ENCODE measurements at places on chromosomes 6 and 20.

GRCh38 chr6:56851074-56851473 is 103.8 kb upstream of the BEND6 start:
- no peak for DNase-seq

DNA sequence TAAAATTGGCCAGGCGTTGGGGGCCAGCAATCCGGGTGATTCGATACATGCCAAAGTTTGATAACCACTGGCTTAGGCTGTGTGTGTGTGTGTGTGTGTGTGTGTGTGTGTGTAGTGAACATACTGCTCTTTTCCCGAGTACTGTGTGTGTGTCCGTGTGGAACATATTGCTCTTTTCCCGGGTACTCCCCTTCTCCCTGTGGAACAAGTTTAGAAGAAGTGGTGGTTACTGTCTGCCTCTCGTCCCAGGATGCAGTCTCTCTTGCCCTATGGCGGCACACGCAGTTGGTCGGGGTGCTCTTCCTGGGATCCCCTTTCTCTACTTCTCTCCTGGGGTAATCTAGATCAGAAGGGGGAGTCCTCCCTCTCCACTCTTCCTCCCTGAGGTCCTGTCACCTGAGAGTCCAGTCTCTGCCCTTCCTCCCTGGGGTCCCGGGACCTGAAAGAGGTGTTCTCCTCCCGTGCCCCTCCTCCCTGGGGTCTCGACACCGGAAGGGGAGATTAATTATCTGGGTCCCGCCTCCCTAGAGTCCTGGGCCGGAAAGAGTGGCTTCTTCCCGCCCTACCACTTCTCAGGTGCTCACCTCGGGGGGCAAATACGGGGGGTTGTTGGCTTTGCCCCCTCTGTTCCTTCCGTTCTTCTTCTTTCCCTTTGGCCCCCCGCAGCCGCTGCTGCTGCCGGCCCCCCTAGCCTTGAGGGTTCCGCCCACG is 516 bp downstream of the GTPBP2 start:
- DNase-seq = no peak

- no peak for DNase-seq
These were observed 533 bp downstream of the MRPS18A start for GRCh38 chr6:43687079-43687436.

- no peak for DNase-seq
These were observed 1006.2 kb upstream of the CITED2 start for GRCh38 chr6:140380427-140381218.

DNA sequence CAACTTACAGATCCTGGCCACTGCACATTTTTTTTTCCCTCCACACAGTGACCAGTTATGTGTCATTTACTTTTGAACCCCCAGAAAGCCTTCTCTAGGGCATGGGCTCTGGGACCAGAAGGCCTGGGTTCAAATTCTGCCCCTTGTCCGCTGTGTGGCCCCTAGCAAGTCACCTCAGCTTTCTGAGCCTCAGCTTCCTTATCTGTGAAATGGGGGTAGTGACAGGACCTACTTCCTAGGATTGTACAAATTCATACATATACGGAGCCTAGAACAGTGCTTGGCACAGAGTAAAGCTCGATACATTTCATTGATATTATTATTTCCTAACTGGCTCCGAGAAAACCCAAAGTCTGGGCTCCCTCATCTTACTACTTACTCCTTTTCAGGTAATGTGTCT is 1.6 kb downstream of the BPI start:
- no peak for DNase-seq

- DNase-seq = no peak
These were observed 11.5 kb upstream of the SSR1 start for GRCh38 chr6:7324520-7324919.

DNA sequence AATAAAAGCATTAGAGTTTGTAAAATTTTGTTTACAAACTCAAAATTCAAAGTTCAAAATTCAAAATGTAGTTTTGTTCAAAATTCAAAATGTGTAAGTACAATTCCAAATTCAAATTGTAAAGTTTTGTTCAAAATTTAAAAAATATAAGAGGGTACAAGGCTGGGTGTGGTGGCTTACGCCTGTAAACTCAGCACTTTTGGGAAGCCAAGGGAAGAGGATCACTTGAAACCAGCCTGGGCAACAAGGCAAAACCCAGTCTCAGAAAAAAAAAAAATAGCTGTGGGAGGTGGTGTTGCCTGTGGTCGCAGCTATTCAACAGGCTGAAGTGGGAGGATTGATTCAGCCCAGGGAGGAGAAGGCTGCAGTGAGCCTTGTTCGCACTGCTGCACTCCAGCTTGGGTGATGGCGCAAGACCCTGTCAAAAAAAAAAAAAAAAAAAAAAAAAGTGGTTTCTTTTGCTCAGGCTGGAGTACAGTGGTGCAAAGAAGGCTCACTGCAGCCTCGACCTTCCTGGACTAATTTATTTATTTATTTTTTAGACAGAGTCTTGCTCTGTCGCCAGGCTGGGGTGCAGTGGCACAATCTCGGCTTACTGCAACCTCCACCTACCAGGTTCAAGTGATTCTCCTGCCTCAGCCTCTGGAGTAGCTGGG is 5.4 kb upstream of the ZBTB12 start:
- peak; percentile 72 for DNase-seq

DNA sequence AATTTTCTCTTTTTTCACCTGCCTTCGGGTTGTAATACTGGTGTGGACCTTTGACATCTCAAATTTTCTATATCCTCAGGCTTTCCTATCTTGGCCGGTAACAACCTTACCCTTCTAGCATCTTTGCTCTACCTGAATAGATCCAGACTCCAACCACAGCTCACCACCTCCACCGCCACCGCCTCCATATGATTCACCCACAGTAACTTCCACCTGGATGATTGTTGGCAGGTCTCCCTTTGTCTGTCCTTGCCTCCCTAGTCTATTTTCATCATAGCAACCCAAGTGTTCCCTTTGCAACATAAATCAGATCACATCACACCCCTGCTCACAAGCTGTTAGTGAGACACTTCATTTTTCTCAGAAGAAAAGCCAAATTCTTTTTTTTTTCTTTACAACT is 525.8 kb upstream of the POU3F2 start:
- no peak for DNase-seq

GRCh38 chr6:154478021-154478700 is 32.3 kb downstream of the CNKSR3 start:
- DNase-seq = no peak

DNA sequence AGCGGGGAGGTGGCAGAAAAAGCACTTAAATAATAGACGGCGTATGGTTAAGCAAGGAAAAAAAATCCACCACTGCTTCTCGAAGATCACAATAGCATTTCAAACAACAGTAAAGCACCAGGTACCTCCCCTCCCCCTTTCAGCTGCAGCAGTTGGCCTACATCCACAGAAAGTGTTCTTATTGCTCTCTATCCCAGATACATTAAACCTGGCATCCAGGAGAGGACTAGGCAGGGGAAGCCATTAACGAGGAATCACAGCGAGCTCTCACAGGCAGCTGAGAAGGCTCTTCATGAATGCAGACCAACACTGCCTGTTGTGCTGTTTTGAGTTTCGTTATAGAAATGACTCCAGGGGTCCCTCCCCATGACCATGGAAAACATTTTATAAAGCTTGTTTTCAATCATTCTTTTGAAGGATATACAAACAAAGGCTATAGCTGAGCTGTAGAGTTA is 11.8 kb downstream of the FYN start:
- DNase-seq = no peak

DNA sequence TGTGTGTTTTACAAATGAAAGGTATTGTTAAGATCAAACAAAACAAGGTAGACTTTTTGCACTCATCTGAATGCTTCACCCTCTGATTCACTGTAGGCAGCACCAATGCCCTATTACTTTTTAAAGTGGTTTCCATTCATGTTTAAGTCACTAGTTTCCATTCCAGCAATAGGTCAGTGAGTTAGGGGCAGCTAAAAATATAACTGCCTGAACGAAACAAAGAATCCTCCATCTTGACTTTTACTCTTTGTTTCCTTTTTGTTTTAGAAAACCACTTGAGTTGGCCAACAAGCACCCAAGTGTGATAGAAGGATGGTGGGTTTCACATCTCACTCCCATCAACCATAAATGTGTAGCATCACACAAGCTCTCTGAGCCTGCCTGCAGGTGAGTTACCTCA is 25.5 kb downstream of the CLIC5 start:
- DNase-seq = no peak

- DNase-seq = peak; percentile 6
These were observed 101.7 kb upstream of the FOXA2 start for GRCh38 chr20:22686097-22686496.

DNA sequence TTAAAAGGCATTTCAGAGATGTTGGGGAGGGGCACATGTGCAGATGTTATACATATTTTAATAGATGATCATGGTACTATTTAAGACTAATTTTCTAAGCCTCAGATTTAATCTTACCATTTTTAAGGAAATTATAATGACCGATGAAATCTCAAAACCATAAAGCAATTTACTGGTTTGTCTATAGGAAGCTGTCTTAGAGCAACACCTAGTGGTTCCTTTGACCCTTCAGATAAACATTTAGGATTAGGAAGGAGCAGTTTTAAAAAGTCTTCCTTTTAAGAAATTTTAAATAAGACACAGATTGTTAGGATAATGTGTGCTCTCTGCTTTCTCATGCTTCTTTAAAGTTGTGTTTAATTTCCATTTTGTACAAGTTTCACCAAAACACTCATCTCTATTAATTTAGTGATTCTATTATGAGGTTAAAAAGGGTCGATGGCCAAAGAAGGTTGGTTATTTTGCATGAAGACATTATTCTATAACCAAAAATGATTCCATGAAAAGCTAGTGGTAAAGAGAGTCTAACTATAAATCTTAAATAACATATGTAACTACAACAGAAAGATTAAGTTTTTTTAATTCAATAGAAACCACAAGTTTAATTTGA is 376.4 kb downstream of the HACE1 start:
- no peak for DNase-seq

DNA sequence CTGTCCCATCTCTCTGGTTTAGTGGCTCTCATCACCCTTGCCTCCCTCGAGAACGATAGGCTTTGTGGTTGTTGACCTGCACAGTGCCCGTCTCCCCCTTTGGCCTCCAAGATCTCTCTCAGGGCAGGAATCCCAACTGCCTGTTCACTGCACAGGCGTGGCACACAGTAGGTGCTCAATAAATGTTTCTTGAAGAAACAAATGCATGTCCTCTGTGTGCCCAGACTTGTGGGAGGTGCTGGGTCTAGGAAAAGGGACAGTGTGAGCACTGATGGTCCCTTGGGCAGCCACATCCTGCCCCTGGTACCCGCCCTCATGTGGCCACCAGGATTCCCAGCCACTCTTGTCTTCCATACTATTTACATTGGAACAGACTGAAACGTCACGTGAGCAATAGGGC is 2.6 kb upstream of the BPIFB6 start:
- DNase-seq = no peak

Measured in AG04450 (cell line).